T-helper 17 cell (primary cell): ENCODE measurements at places on chromosomes 2 and 18. TPM values are rescaled to one million over a fixed set of nuclear protein-coding genes. Genes with fewer than 3 reads are reported as not detected.

DNA sequence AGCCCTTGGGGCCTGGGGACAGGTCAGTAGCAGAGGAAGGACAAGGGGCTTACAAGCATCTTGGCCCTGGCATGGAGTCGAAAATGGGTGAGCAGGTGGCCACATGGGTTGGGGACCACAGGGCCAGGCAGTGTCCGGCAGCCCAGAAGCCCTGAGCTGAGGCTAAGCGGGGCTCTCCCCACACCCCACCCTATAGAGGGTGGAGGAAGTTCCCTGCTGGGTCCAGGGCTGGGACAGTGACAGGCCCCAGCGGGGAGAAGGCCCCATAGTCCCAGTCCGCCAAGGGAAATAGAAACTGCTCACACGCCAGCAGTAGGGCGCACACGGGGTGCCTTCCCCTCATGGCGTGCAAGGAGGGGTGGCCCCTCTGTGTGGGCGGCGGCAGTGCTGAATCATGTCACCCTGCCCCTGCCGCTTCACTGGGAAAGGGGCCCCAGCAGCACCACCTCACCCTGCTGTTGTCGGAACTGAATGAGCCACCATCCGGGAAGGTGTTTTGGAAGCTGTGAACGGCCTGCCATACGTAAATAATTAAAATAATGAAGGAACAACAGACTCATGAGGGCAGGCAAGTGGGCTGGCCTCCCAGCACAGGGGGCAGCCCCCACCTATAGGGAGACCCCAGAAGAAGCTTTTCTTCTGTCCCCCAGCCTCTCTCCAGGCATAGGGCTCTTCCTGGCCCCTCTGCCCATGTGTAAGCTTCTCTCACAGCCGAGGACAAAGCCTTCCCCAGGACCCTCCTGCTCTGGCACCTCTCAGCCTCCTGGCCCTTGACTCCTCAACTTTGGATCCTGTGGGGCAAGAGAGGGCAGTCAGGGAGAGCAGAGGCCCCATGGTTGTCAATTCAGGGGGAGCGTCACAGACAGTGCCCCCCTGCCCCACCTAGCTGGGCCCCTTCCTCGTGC is 12.7 kb upstream of the DUSP2 start:
- no peak for DNase-seq

SERPINB4 gene
- total RNA-seq, result not detected

GRCh38 chr18:48938827-48939204 is 11.9 kb downstream of the SMAD7 start:
- no peak for DNase-seq

FN1 gene
- 0.26 TPM for total RNA-seq

DNA sequence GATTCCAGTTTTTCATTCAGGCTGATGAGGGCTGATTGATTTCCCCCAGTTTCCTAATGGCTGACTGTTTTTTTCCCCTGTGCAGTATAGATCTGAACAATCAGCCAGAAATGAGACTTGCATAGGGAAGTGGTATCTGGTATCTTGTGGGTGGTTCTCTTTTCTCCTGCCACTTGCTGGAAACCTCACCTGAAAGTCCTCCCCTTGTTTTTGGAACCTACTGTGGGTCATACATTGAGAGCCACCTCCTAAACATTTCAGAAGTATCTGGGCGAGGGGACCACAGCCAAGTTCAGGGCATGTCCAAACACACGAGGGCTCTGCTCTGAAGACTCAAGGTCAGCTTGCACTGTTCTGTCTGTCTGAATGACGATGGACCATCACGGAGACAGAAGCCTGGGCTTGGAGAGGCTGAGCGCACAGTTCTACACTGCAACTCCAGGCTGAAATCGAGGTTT is 19.3 kb downstream of the ALPK2 start:
- DNase-seq, result no peak

DNA sequence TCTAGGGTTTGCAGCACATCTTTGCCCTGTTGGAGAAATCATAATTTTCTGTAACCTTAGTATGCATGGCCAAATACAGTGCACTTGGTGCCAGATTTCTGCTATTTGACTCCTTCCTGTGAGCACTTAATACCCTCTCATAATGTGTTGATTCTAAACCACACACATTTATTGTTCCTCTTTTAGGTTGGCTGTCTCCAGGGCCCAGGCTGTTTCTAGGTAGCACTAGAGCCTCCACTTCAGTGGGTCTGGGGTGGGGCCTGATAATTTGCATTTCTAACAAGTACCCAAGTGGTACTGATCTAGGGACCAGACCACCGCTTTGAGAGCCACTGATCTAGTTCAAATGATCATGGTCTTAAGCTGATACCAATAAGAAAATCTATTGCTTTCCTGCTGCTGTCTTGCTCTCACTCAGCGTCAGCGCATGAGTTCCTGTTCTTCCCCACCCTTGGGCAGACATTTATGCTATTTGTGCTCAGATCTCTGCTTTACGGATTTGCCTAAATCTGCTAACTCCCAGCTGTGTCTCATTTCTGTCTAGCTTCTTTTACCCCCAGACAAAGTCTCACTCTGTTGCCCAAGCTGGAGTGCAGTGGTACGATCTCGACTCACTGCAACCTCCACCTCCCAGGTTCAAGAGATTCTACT is 7.4 kb downstream of the PTRHD1 start:
- no peak for DNase-seq

C18orf63 gene
- not detected for total RNA-seq

- DNase-seq, result no peak
Observed at GRCh38 chr2:127076924-127077323, 30.0 kb downstream of the BIN1 start.

CAPN14 gene
- total RNA-seq, result 0.65 TPM

MPPE1 gene
- 79.3 TPM for total RNA-seq

GRCh38 chr2:144629935-144630334 is 110.0 kb upstream of the ZEB2 start:
- no peak for DNase-seq

GRCh38 chr2:219946529-219946928 is 319.1 kb downstream of the SLC4A3 start:
- no peak for DNase-seq

CDH2 gene
- 0.37 TPM for total RNA-seq

DNA sequence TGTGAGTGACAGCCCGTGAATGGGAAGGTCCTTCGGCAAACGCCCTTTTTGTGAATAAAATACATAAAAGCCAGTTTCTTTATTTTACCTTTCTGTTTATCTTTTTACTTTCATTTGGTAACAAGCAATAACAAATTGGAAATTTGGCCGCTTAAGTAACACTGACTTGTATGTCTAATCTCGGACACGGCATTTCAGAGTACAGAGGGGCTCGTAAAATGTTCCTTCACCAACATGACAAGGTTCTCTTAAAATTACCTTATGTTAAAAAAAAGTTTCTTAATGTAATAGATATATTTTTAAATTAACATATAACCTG is 558 bp upstream of the NEMP2 start:
- DNase-seq, result no peak

- DNase-seq, result no peak
Observed at GRCh38 chr18:45852631-45853030, 27.2 kb downstream of the SIGLEC15 start.

GRCh38 chr2:71282493-71282892 is 49.1 kb upstream of the ZNF638 start:
- no peak for DNase-seq

DNA sequence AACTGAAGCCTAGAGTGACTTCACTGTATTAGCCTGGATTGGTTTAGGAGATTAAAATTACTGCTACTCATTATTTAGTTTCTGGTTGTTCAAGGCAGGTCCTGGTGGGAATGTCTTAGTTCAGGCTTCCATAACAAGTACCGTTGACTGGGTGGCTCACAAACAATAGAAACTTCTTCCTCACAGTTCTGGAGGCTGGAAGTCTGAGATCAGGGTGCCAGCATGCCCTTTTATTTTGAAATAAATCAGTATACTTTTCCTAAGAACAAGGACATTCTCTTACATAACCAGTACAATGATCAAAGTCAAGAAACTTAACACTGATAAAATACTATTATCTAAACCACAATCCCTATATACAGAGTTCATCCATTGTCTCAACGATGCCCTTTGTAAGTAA is 4.0 kb upstream of the DAW1 start:
- DNase-seq, result no peak

PCARE gene
- total RNA-seq, result not detected

- no peak for DNase-seq
Observed at GRCh38 chr2:233210843-233211547, 40.5 kb upstream of the ATG16L1 start.

DNA sequence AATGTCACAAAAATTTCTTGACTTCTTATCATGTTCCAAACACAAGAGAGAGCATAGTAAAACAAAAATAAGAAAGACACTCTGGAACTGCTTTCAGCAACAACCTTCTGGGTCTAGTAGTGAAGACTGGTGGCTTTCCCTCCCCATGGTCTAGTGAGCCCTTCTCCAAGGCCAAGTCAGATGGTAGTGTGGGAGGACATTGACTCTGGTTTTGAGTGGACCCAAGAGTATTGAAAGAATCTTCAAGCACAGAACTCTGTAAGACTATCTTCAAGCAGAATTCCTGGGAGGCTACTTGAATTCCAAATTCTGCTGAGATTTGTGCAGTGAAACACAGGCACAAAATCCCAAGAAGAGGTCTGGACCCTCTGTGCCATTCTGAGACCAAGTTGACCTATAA is 21.1 kb downstream of the ANTXR1 start:
- no peak for DNase-seq

DNA sequence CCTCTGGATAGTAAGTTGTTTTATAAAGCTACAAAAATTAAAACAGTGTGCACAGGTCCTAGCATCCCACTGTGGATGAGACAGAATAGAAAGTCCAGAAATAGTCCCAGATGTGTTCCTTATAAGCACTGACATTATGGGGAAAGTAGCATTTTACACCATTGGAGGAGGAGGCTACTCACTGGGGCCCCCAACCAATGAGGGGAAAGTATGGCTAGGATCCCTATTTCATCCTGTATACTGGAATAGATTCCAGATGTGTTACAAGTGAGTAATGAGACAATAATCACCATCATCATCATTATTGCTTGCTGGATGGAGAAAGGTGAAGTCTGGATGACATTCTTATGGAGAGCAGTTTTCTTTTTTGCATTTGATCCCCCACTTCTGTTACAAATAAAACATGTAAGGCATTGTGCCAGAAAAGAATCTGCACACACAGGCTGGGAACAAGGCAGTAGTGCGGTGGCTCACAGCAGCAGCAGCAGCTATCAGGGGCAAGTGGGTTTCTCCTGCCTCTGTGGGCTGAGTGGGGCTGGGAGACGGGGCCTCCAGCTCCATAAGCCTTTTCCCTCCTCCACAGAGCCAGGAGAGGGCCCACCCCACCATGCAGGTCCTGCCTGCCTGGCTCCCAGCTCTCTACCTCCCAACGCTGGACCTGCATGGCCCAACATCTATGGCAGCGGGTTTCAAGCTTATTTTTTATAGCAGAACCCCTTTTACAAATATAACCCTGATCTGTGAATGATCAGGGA is 5.0 kb downstream of the ARID5A start:
- no peak for DNase-seq
